ENCODE measurements at places on chromosomes 3 and 15.

GRCh38 chr3:127173516-127174166 is 19.3 kb upstream of the PRR23E start:
- DNase-seq: no peak

GRCh38 chr15:76386178-76386577 is 49.6 kb downstream of the ISL2 start:
- no peak for DNase-seq

DNA sequence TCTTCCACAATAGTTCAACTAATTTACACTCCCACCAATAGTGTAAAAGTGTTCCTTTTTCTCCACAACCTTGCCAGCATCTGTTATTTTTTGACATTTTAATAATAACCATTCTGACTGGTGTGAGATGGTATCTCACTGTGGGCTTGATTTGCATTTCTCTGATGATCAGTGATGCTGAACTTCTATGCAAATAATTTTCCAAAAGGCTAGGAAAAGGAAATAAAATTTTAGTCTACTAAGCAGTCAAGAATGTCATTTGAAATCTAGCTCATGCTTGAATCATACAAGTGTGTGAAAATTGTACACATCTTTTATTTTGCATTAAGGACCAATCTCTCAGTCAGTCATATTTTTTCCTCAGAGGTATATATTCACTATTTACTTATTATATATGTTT is 101.7 kb upstream of the UBP1 start:
- DNase-seq: no peak

DNA sequence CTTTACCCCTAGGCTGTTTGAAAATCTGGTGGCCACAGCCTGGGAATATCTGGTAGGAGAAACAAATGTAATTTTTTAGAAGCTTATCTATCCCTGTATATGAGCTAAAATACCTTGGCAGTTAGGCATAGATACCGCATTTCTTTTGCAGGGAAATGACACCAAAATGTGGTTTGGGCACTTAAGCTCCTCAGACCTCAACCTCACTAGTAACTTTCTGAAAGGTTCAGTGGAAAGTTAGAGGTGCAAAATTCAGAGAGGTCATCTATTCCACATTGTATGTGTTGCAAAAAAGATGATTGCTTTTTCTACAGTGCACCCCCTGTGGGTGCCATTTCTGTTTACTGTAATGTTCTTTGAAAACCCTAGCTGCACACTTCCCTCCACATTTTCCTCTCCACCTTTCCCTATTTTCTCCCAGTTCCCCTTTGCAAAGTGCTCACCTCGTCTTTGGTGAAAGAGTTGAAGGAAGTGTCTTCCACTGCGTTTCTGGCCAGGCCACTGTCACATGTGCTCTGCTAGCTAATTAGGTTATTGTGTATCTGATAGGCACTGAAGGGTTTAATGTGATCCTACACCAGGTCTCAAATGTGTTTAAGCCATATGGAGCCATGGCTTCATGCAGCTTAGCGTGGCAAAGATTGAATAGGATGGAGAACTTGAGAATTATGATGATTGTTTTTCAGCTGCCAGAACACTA is 1.3 kb downstream of the SACM1L start:
- DNase-seq: no peak

GRCh38 chr3:107810171-107811071 is 280.4 kb downstream of the CD47 start:
- no peak for DNase-seq

- DNase-seq: no peak
Measured at GRCh38 chr3:107861422-107861821, 229.4 kb downstream of the CD47 start.

DNA sequence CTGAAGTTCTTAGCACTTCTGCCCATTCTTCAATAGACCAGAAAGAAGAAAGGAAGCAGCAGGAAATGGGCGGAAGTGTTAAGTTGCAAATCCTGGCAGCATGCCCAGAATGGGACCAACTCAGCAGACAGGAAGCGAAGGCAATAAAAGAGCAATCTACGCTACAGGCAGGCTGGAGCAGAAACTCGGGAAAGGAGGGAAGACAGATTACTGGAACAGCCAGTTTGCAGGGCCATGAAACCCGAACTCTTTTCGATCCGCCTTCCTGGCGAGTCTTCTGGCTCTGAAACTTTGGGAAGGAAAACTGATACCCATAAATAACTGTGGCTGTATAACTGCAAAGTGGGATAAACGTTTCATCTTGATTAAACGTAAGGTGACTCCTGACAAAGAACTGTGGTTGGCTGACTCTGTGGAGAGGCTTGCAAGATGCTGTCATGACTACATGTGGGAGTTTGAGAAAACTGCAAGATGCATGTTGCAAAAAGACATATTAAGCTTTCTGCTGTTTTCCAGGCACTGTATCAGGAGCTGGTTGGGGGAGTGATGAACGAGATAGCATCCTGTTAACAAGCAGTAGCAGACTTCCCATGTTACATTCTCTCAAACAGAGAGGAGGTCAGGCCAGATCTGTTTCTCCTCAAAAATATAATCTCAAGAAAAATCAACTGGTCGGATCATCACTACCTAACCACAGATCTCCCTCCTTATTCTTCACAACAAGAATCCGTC is 67.8 kb downstream of the FMN1 start:
- no peak for DNase-seq

DNA sequence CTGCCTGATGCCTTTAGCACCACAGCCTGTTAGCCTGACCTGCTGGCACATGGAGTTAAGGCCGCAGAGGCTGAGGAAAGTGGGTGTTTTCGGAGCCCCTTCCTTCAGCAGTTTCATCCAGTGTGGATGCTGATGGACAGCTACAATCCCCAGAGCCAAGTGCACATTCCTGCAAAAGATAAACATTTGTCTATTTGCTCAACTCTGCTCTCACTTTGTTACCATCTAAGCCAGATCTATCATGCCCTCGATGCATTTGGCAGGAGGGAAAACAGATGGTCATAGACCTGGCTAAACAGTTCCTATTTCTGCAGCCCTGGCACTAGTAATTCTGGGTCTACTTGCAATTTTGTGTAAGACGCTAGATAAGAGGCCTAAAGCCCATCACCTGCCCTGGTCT is 312.9 kb upstream of the RASGRP1 start:
- no peak for DNase-seq

DNA sequence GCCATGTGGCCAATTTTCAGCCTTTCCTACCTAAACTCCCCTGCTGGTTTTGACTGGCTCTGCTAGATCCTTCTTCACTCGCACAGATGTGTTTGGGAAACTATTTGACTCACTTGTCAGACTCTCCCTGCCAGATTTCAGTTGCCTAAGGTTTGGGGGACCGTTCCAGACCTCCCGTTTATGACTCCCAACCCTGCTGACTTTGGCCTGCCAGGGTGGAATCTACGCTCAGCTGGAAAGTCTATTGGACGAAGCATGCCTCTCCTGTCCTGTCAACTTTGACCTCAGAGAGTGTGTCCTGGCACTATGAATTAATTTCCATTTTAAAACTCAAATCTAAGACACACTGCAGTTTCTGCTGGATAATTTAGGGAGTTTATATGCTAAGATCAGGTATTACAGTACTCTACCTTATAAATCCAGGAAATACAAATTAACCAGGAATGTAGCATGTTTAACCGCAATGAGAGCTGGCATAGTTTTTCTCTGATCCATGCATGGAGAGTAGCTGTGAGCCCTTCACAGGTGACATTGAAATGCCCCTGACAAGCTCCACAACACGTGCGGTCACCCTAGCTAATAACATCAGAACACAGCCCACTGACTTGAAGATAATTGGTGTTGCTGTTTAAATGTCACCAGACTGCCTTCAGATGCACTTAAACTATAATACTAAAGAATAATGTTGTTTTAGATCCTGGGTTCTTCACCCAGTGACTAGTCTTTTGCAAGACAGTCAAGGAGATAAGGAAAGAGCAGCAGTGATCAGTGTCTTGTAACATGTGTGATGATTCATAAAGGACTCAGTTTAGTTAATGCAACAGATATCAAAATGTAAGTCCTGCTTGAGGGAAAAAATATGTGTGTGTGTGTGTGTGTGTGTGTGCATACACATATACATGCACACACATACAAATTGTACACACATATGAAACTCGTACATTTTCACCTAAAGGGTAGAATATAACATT is 223.0 kb upstream of the MCTP2 start:
- no peak for DNase-seq

- no peak for DNase-seq
Measured at GRCh38 chr3:25007974-25008658, 419.9 kb upstream of the RARB start.

GRCh38 chr15:61811952-61812351 is 248.3 kb downstream of the VPS13C start:
- no peak for DNase-seq

DNA sequence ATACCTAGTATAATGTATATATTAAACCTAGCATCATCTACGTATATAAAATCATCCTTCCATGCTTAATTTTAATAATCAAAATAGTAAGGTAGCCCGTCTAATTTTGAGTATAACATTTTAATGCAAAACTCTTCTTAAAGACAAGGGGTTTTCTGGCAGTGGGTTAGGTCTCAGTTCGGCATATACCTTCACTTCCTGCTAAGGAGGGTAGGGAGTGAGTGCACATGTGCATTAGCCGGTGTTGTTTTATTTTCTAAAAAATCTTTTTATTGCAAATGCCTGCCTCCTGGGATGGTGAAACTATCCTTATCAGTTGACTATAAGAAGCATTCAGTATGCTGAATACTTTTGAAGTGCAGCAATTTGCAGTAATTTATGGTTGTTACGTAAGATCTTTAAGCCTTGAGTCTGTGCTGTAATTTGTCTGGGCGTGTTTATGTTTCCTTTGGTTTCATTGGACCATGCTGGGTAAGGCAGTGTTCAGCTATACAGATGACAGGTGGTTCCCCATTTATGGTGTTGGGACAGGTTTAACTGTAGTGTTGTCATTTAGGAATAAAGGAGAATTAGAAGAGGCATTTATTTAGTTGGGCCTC is 11.7 kb downstream of the ARHGEF26 start:
- no peak for DNase-seq

- DNase-seq: no peak
Measured at GRCh38 chr3:11930084-11930483, 74.1 kb upstream of the SYN2 start.

DNA sequence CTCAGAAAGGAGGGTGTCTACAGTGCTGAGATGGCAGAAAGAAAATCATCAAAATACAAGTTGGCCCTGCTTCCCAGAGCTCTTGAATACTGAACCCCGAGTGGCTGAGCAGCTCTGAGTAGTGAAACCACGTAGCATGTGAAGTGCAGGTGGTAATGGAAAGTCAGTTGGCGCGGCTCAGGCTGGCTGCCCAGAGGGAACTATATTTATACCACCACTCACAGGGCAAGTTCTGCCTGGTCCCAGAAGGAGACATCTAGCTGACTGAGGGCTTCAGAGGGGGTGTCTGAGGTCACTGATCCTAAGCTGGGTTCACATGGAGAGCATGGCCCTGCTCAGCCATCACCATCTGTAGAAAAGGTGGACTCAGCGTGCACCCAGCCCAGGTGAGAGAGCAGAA is 129.6 kb upstream of the AGBL1 start:
- no peak for DNase-seq

DNA sequence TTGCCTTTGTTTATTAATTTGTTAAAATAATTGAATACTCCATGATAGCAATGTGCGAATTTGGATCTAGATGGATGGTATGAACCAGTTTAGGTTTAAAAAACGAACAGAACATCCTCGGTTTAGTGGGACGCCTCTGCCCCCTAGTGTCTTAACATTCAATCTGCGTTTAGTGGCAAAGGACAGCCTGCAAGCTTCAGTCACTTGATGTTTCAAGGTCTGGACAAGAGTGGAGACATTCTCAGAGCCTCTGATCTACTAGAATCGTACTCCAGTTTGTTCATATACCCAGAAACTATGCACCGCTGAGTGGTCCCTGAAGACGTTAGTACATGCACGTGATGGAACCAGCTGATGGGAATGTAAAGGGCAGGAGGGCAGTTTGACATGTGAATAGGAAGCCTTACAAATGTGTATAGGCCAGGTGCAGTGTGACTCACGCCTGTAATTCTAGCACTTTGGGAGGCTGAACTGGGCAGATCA is 17.8 kb upstream of the ATP13A4 start:
- peak; percentile 50 for DNase-seq
